Activated CD8-positive, alpha-beta T cell treated with anti-CD3 and anti-CD28 coated beads for 36 hours (primary cell): ENCODE measurements at places on chromosomes 4 and X. TPM values are rescaled to one million over a fixed set of nuclear protein-coding genes. Genes with fewer than 3 reads are reported as not detected.

The UGT2A3 gene
- total RNA-seq, result not detected

- DNase-seq, result peak; percentile 33
Observed at GRCh38 chr4:40722576-40723161, 27.1 kb upstream of the NSUN7 start.

- DNase-seq, result no peak
Observed at GRCh38 chr4:88429401-88429800, 27.5 kb upstream of the HERC5 start.

The ZFP92 gene
- 1.2 TPM for total RNA-seq

DNA sequence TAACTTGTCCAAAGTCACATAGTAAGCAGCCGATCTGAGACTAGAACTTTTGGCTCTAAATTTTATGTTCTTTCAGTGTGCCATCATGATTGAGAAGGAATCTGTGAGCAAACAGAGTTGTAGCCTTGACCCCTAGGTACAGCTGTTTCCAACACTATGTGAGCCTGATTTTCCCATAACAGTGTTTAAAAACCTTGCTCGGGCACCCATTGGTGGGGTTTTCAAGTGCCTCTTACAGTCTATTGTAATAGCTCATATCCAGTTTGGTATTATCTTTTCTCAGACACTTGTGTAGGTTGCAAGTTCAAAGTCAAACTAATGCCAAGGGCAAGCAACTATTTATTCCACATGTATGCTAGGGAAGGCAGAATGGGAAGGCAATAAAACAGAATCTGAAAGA, 467.9 kb downstream of the INPP4B start:
- peak; percentile 22 for DNase-seq

The MAGEB4 gene
- total RNA-seq, result not detected
